Activated naive CD4-positive, alpha-beta T cell (primary cell): ENCODE measurements at places on chromosomes 7 and 10.

- no peak for DNase-seq
Measured at GRCh38 chr7:1447551-1448244, 11.6 kb downstream of the MICALL2 start.

- no peak for DNase-seq
Measured at GRCh38 chr7:9181356-9181755, 747.9 kb downstream of the NXPH1 start.

DNA sequence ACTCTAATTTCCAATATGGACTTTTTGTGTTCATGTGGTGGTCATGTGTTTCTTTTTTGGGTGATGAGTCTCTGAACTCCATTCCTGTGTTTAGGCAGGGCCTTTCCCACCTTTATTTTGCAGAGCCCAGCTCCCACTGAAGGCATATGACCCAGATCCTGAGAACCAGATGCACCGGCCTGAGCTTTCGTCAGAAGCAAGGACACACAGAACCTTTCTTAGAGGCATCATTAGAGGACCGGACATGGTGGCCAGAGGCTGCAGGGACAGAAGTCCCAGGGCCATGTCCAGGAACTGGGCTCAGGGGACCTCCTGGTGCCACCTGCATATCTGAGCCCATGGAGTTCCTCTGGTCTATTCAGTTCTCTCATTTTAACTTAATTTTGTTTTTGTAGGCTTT is 200.9 kb upstream of the ZNF32 start:
- DNase-seq, result no peak

GRCh38 chr7:73976761-73977618 is 51.0 kb upstream of the ELN start:
- DNase-seq, result no peak

DNA sequence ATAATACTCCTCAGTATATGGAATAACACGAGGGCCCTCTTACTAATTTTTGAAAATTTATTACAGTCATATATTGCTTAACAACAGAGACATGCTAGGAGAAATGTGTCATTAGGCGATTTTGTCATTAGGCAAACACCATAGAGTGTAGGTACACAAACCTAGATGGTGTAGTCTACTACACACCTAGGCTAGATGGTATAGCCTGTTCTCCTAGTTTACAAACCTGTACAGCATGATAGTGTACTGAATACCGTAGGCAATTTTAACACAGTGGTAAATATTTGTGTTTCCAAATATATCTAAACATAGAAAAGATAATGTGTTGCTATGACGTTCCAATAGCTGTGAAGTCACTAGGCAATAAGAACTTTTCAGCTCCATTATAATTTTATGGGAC is 12.8 kb downstream of the OR2F1 start:
- DNase-seq, result no peak

GRCh38 chr10:110643653-110644597 is at the start of gene RBM20:
RBM20 (plus strand) TSS chr10:110644336; CDS start chr10:110644455, 119 bp downstream.
- no peak for DNase-seq

GRCh38 chr10:36808625-36809362 is 316.6 kb upstream of the ANKRD30A start:
- no peak for DNase-seq

DNA sequence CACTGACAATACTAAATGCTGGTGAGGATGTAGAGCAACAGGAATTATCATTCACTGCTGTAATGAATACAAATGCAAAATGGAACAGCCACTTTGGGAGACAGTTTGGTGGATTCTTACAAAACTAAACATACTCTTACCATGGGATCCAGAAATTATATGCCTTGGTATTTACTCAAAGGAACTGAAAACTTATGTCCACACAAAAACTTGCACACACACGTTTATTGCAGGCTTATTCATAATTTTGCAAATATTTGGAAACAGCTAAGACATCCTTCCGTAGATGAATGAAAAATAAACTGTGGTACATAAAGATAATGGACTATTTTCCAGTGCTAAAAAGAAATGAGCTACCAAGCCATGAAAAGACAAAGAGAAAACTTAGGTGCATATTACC is 69.6 kb downstream of the SEM1 start:
- no peak for DNase-seq

GRCh38 chr10:132933308-132934042 is 8.9 kb downstream of the CFAP46 start:
- no peak for DNase-seq

GRCh38 chr10:133235265-133235855 is 2.3 kb upstream of the VENTX start:
- no peak for DNase-seq

DNA sequence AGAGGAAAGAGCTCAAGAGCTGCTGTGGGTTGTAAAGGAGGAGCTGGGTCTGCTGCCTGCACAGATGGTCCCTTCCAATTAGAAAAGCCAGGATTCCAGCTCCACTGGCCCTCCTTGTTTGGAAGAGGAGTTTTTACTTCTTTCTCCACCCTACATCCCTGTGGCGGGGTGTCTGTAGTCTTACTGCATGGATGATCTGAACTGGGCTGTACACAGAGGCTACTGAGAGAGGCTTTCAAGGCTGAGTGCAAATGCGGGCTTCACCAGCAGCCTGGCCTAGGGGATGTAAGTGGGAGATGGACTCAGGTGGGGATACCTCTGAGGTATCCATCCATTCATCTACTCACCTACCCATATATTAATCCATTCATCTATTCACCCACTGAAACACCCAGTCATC is 7.1 kb upstream of the CXCL12 start:
- no peak for DNase-seq

GRCh38 chr7:17150018-17150417 is 148.4 kb upstream of the AHR start:
- no peak for DNase-seq

DNA sequence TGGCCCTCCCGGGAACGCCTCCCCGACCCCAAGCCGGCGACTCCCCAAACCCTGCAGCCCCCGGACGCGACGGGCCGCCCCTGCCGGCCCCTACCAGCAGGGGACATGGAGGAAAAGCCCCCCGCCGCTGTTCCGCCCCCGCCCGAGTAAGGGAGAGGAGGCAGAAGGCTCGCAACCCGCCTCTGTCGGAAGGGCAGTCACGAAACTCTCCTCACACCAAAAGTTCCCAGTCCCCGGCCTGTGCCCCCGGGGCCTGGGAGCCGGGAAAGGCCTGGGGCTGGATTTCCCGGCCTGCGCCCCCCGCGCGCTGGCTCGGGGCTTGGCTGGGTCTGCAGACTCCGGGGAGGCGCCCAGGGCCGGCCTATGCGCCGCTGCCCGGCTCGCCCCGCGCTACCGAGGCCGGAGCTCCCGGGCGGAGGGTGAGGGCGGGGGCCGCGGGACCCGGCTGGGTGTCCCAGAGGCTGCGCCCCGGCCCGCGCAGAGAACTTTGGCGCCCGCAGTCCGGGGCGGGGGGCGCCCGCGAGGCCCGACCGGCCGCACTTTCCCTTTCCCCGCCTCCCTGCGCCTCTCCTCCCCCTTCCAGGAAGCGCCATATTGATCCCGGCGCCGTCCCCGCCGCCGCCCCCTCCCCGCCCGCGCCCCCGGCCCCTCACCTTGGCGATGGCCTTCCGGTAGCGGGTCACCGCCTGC is 728 bp downstream of the PARD3 start:
- no peak for DNase-seq

- DNase-seq, result no peak
Measured at GRCh38 chr10:58240531-58240930, 27.2 kb downstream of the IPMK start.

GRCh38 chr7:90965211-90965610 is 299.0 kb upstream of the FZD1 start:
- DNase-seq, result no peak

DNA sequence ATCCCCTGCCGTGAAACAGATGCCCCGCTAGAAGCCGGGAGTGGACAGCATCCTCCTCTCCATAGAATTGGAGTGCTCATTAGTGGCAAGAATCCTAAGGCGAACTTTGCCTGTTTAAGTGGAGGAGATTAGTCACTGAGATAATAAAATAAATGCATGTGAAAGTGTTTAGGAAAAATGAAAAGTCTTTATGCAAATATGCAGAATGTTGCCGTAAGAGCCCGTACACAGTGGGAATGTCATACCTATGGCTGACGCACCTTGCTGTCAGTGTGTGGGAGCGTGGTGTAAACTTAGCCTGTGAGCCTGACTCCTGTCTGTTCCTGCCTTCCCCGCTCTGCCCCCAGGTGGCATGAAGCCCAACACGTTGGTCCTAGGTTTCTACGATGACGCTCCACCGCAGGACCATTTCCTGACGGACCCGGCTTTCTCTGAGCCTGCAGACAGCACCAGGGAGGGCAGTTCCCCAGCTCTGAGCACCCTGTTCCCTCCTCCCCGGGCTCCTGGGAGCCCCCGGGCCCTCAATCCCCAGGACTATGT is 1.7 kb upstream of the TRIP6 start:
- no peak for DNase-seq

DNA sequence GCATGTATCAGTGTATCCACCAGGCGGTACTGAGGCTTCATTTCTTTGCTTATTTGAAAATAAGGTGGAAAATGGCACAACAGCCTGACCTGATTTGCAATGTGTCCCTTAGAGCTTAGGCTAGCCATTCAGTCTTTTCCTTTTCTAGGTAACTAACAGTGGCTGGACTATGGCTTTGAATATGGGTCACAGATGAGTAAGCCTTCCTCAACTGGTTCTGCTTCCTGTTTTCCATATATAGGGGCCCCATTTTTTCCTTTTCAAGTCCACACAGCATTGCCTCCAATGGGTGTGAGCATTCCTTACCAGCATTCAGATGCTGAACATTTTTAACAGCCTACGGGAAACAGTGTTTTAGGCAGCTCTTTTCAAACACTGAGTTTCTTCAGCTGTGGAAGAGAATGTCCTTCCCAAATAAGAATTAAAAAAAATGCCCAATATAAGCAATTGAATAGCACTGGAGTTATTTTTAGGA is 3.9 kb upstream of the ITGB1 start:
- no peak for DNase-seq

- DNase-seq, result no peak
Measured at GRCh38 chr10:104834580-104834979, 193.5 kb downstream of the SORCS3 start.

DNA sequence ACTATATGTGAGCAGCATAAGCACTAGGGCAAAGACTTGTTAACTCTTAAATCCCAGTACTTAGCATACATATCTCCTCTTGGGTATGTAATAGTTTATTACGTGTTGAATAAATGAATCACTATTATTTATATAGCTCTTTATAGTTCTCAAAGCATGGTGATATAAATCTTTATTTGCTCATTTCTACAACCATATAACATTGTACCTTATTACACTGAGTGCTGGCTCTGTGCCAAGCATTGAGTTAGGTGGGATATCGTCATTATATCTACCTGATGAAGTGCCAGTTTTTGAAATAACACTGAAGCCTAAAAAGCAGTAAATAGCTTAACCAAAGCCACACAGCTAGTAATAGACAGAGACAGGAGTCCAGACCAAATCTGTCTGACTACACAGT is 27.9 kb downstream of the AHR start:
- DNase-seq, result no peak

DNA sequence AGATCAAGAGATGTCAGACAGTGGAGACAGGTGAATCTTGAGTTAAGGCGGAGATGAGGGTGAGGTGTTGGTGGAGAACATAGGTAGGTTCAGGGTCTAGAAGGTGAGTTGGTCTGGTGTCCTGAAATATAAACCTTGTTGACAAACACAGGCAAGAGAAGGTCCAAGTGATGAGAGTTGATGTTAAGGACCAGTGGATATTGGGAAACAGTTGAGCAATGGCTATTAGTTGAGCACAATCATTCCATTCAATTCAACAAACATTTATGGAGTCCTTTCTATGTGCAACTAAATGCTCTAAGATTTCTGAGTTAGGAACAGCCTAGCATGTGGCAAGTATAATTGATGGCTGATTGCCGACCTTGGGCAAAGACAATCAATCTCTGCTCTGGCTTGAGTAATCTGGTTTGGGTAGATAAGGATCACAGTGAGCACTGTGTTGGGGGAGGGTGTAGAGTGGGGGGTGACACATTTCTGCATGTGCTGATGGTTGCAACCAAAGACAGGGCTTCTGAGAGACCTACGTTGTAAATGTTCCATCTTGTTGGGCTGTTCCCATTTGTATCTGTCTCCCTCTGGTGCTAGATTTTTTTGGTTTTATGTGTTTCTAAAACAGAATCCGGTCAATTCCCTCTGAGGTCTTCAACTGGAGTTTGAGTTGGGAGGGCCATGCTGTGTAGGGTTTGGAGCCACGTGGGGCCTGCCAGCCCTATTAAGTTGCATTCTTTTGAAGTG is 201.1 kb downstream of the BAMBI start:
- no peak for DNase-seq

GRCh38 chr10:34644224-34644623 is 170.9 kb downstream of the PARD3 start:
- DNase-seq, result no peak

- DNase-seq, result no peak
Measured at GRCh38 chr7:121803039-121803438, 69.9 kb upstream of the PTPRZ1 start.

- DNase-seq, result no peak
Measured at GRCh38 chr7:35670856-35671569, 23.9 kb downstream of the HERPUD2 start.

GRCh38 chr7:80661729-80662128 is 23.3 kb downstream of the CD36 start:
- DNase-seq, result no peak

DNA sequence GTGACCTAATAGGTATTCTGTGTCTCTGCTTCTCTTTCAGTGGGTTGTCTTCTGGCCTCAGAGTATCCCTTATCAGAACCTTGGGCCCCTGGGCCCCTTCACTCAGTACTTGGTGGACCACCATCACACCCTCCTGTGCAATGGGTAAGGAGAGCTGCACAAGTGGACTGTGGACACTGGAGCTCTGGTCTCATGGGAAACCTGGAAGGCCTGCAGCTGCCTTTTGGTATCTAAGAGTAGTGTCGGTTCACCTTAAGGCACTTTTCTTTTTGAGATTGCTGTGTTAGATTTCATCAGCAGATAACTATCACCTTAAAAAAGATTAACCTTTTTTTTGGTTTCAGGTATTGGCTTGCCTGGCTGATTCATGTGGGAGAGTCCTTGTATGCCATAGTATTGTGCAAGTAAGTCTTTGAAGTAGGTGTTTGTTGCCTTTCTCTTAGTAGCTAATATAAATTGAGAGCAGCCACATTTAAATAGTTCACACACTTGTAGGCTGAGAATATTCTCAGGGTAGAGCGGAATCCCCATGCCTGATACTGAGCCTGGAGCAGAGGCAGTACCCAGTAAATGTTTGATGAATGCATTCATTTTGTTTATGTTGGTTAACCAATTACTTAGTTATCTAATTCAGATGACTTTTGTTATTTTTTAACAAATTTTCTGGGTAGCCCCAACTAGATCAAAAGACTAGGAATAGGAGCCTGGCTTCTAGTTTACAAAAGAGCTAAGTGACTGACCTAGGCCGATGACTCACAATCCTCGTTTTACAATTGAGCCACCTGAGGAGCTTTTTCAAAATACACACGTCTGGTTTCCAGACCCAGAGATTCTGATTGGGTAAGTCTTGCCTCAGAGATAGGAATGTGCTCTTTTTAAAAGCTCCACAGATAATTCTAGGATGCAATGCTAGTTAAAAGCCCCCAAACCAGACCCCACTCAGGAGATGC is 3.6 kb downstream of the TMEM254 start:
- no peak for DNase-seq

GRCh38 chr7:23893942-23894891 is 184.2 kb downstream of the STK31 start:
- no peak for DNase-seq

- no peak for DNase-seq
Measured at GRCh38 chr7:33770576-33770975, 134.8 kb upstream of the BMPER start.
